ENCODE measurements at places on chromosomes 1 and 21.

GRCh38 chr1:168933141-168933805, 173.2 kb upstream of the ATP1B1 start:
- DNase-seq, result no peak

- no peak for DNase-seq
Measured at GRCh38 chr1:36872858-36873257, 161.5 kb downstream of the GRIK3 start.

GRCh38 chr1:94592571-94592920, 51.0 kb upstream of the F3 start:
- no peak for DNase-seq

- no peak for DNase-seq
Measured at GRCh38 chr1:65890201-65890843, 97.6 kb downstream of the PDE4B start.

- no peak for DNase-seq
Measured at GRCh38 chr21:16851054-16851453, 661.8 kb upstream of the CXADR start.

DNA sequence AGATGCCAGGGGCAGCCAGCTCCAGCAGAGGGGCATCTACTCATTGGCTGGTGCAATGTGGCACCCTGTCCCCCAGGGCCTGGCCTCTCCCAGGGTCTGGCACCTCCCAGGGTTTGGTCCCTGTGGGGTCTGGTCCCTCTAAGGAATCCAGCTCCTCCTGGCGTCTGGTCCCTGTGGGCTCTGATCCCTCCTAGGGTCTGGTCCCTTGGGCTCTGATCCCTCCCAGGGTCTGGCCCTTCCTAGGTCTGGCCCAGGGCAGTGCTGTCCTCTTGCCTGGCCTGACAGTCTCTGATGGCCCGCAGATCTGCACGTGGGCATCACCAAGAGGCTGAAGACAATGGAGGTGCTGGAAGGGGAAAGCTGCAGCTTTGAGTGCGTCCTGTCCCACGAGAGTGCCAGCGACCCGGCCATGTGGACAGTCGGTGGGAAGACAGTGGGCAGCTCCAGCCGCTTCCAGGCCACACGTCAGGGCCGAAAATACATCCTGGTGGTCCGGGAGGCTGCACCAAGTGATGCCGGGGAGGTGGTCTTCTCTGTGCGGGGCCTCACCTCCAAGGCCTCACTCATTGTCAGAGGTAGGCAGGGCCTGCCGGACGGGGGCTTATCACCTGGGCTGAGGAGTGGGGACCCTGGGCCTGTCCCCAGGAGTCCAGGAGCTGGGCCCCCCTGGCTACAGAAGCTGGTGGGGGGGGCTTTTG, 73.9 kb downstream of the OBSCN start:
- DNase-seq, result no peak

Data from right cardiac atrium (tissue), 5 donors.